HEK293T (cell line): ENCODE measurements at places on chromosomes 16 and 17.

DNA sequence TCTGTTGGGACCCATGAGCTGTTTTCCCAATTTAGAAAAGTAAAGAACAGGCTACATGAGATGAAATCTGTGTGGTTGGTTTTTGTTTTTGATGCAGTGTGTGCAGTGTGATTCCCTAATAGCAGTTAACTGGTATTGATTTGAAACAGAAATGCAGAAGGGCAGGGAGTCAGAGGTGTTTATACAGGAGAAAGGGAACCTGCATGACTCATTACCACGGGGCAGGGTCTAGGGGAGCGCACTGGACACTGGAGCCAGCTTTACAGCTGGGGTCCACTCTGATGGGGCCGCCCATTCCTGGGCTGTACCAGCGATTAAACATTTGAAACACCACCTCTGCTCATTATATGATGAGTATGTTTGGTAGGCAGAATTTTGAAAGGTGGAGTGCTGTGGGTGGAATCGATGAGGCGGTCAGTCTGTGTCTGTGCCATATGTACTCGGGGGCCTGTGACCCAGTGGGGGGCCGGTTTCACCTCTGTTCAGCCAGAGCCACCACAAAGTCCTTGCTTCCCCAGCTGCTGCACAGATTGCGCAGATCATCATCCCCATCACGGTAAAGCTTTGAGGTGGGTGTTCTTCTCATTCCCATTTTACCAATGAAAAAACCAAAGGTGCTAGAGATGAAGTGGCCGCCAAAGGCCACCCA is 142.5 kb downstream of the CMIP start:
- DNase-seq, result no peak

GRCh38 chr16:51312363-51313150 is 161.5 kb upstream of the SALL1 start:
- no peak for DNase-seq

DNA sequence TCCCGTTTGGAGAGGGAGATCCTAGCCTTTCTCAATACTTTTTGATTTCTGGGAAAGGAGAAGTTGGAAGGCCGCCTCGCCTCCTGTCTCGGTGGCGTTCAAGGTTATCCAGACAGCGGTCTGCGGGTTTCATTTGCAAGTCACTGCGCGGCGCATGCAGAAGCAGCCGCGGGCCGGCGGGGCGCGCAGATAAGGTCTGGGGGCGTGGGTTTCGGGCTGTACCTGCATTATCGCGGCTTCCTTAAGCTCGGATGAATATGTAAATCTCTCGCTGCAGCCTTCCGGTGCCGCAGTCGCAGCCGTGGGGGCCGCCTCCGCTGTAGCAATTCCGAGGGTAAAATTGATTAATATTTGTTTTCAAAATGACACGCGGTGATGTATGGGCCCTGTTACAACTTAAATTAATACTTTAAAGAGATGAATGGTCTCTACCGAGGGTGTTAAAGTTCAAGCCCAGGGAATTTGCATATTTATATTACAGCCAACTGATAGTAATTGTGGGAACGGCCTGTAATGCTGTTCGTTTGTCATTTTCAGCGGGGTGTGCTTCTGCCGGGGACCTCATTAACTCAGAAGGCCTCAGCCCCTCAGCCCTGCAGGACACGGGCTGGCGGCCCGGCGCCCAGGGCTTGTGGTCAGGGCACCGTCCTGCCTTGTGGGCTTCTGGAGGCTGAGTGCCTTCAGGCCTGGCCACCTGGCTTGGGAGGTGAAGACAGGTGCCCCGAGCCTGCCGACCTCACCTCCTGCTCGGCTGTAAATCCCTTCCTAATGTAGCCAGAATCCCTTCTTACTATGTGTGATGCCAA is 99.4 kb downstream of the CYLD start:
- DNase-seq, result no peak

- peak; percentile 74 for DNase-seq
Measured at GRCh38 chr17:17663160-17664063, 17.8 kb upstream of the RAI1 start.

DNA sequence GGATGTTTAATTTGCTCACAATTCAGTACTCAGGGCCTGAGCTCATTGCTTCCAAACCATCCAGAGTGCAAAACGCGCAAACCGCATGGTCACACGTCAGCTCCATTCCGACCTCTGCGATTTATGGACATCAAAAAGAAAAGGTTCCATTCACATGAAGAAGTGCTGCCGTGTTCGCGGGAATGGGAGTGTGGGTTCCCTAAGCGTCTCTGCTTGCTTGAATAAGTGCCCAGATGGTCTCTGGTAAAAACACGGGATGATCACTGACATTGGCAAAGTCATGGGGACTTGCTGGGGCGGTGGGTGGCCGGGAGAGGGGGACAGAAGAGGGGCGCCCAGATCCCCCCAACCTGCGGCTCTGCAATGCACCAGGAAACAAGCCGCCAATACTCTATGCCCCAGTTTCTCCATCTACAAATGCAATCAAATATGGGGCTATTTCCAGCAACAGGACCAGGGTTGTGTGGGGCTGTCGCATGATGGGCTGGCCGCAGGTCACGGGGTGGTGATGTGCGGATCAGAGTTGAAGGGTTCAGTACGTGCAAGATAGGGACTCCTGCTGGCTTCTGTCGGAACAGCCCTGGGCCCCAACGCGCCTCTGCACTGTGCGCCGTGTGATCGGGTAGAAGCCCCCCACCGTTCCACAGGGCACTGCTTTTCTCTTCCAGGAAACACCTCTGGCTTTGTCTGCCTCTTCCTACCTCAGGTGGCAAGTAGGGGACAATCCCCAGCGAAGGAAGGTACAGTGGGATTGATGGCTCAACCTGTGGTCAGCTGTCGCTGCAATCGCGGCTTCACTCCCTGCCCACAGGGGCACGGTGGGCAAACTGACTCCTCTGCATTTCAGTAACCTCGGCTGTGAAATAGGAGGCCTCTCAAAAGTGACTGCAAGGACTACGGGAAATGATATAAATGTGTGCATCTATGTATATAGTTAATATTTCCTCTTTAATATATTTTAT is 11.2 kb downstream of the FOXF1 start:
- DNase-seq, result no peak

DNA sequence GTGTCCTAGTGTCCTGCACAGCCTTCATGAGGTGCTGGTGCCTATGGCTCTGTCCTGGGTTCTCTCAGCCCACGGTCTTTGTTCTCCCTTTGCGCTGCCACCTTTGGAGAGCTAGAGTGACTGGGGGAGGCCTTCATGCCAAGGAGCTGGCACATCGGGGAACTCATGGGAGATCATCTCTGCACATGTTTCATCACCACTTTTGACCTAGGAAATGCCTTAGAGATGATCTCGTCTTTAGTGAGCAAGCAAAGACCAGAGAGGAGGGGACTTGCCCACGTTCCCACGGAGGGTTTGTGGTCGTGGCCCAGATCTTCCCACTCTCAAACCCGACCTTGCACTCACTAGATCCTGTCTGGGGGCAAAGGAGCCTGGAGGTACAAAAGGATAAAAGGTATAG is 23.5 kb downstream of the TBX4 start:
- DNase-seq, result no peak

DNA sequence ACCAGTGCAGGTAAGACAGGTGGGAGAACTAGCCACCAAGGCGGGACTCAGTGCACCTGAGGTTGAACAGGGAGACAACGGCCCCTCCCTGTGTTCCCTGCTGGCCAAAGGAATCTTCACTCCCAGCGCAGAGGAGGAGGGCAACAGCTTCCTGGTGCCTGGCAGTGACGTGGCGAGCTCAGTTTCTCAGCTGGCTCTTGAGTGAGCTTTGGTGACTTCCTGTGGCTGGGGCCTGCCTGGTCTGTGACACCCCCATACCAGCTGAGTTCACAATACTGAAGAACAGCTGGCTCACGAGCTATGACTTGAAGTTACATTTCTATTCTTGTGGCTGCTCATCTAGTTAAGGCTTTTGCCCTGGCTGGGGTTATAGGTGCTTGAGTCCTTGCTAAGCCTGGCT is 26.1 kb downstream of the WNT9B start:
- no peak for DNase-seq

DNA sequence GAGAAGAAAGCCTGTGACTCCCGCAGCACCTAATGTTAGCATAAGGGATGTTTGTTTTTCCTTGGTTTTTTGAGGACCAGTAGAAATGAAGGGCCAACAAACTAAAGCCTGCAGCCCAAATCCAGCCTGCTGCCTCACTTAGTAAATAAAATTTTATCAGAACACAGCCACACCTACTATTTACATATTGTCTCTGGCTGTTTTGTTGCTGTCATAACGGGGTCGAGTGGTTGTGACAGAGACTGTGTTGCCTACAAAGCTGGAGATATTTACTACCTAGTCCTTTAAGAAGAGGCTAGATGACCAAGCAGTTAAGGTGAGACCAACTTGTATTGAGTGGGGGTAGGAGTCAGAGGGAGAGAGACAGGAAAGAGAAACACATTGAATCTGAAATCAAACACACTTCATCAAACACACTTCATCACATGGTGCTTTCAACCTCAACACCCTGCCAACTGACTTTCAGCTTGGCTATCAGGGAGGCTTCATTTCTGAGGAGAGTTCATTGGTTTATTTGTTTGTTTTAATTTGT is 546.3 kb upstream of the CDH11 start:
- no peak for DNase-seq

- DNase-seq, result no peak
Measured at GRCh38 chr17:40992666-40993065, 1.3 kb downstream of the KRTAP3-3 start.

GRCh38 chr17:49029801-49030200 is 32.6 kb downstream of the IGF2BP1 start:
- DNase-seq, result no peak

GRCh38 chr16:81641395-81642106 is 137.5 kb upstream of the PLCG2 start:
- no peak for DNase-seq

GRCh38 chr16:70468776-70469525 is 14.6 kb downstream of the FCSK start:
- no peak for DNase-seq

DNA sequence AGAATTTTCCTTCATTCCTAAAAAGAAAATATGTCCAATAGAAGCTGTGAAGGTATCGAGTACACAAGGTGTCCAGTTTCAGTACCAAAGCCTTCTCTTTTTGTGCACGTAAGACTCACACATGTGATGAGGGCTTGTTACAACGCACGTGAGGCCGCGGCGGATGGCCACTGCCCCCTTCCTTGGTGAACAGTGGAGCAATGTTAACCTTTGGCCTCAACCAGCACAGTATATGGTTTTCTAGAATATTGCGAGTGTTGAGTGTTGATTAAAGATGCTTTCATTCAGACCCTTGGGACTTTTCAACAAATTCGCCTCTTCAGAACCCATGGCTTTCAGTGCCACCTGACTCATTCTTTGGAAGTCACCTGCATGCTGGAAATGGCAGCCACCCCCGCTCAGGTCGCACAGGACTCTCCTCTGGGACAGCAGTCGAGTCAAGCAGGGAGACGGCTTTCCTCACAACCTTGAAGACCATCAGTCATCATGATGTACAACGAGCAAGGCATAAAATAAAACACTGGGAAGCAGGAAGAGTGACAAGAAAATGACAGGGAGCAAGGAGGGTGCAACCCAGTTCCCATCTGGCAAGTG is 14.5 kb downstream of the MAP1LC3B start:
- DNase-seq, result no peak

DNA sequence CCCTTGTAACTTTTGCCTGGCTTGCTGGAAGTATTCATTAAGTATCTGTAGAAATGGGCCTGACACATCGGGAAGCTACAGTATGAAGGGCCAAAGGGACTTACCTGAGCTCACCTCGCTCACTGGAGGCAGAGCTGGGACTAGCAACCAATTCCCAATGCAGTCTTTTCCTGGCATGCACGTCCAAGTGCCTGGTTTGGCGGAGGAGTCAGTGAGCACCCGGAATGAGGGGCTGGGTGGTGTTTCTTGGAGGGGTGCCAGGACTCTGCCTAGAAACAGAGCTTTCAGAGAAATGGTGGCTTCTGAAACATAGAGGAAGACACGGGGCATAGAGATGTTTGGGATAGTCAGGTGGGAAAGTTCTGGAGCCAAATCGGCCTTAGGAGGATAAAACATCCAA is 18.4 kb upstream of the GPRC5C start:
- no peak for DNase-seq

GRCh38 chr17:81342269-81343070 is 47.4 kb upstream of the SLC38A10 start:
- DNase-seq, result no peak

DNA sequence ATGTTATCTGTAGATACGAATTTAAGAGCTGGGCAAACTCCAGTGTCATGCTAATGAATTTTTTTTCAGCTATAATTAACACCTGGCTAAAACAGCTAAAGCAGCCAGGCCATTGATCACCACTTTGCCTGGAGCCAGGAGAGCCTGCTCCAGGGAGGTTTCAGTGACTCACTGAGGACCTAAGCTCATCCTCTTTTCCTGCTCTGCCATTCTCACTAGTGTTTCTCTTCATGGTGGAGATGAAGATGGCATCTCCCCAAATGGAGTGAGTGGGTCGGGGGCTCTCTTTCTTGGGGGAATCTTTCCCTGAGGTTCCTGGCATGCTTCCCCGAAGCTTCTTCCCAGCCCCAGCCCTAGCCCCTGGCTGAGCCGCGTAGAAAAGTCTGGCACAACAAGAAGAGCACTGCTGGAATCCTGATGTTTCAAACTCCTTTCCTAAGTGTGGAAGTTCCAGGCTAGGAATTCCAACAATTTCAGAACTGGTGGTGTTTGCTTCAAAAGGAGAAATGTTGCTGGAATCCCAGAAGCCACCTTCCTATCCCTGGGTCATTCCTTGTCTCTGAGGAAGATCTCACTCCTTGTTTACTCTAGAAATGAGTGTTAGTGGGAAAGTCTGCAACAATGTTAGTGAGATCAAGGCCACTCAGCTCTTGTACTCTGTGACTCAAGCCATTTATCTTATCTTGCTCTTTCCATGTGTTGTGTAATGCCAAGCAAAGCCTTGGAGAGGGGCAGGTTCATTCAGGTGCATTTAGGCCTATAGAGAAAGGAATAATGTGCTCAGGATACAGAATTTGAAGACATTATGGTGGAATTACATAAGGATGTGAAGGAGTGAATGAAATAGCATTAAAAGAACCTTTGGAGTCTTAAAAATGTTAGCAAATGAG is 26.0 kb upstream of the B4GALNT2 start:
- DNase-seq, result no peak
